SW 1271 (cell line): ENCODE measurements at places on chromosomes 3 and 15.

- DNase-seq: no peak
Observed at GRCh38 chr3:116553355-116553754, 108.1 kb upstream of the LSAMP start.

DNA sequence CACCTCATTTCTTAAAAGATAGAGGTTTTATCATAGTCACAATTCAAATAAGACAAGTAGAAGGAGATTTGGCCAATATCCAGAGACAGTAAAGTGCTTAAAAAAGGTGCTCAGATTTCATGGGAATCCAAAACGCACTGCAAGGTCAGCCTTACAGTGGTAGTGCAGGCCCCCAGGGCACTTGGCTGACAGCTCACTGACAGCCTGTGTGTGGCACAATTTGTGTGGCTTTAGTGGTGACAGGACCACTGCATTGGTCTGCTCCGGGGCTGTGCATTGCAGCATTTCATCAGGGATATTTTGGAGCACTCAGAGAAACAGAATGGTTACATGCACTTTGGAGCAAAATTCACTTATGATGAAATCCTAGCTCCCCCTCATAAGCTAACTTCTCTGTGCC, 544.3 kb downstream of the NTRK3 start:
- DNase-seq: no peak

DNA sequence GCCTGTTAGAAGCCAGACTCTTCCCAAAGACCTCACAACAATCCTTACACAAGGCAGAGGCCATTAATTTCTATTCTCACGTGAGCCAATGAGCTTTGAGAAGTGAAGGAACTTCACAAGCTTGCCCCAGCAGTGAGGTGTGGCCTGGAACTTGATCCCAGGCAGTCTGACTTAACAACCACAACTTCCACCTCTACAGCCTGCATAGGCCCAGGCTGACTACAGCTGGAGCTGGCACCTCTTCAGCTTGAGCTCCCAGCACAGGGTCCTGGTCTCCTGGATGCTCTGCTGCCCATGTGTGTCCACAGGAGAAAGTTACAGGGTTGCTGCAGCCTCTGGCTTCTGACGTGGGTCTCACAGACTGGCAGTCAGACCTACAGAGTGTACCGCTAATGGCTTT, 111.0 kb downstream of the ERC2 start:
- DNase-seq: no peak

- DNase-seq: no peak
Observed at GRCh38 chr3:143208976-143209714, 89.6 kb downstream of the CHST2 start.

GRCh38 chr15:86603466-86603865, 523.8 kb downstream of the AGBL1 start:
- no peak for DNase-seq

DNA sequence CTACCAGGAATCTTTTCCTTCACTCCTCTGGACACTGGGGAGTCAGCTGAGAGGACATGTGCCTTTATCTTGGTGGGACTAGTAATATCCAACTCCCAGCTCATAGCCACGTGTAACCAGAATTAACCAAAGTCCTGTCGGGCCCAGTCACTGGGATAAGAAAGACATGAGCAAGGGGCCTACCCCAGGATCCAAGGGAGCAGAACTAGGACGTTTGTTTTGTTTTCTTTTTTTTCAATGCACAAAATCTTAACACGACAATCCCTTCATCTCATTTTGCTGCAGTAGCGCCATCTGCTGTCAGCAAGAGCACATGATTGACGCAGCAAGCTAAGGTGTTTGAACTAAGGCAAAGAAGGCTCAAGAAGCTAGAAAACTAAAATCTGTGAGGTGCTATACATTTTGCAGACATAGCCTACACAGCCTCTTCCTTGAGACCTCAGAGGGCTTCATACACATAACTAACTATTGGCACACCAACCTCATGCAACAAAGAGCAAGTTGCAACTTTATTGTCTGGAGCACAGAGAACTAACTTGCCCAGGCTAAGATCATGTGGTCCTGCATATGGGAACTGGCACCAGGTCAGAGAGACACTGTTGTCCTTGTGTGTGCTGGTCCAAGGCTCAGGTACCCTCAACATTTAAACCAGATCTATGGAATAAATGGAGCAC, 43.6 kb downstream of the RLBP1 start:
- DNase-seq: peak; percentile 75

DNA sequence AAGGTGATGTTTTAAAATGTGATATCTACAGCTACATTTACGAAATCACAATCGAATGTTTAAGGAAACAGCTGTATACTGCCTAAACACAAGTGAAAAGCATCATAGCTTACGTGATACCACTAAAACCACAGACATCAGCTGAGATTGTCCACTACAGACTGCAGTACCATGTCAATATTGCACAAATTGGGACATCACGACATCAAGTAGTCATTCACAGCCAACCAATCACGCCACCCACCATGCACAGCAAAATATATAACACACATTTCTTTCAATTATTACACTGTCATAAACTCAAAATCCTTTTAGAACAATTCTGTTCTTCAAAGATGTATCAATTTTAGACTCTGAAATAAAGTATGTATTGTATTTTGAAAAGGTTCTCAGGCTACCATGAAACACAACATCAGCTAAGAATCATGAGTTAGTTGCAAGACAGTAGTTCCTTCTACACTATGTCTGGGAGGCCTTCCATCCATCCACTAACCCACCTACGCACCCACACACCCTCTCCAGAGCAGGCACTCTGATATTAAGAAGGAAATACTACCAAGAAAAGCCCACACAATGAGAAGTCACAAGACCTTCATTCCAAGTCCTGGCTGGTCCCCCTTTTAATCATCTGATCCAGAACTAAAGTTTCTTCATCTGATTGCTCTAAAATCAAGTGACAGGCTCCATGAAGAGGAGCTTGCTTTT, 3.1 kb downstream of the DMXL2 start:
- DNase-seq: no peak

DNA sequence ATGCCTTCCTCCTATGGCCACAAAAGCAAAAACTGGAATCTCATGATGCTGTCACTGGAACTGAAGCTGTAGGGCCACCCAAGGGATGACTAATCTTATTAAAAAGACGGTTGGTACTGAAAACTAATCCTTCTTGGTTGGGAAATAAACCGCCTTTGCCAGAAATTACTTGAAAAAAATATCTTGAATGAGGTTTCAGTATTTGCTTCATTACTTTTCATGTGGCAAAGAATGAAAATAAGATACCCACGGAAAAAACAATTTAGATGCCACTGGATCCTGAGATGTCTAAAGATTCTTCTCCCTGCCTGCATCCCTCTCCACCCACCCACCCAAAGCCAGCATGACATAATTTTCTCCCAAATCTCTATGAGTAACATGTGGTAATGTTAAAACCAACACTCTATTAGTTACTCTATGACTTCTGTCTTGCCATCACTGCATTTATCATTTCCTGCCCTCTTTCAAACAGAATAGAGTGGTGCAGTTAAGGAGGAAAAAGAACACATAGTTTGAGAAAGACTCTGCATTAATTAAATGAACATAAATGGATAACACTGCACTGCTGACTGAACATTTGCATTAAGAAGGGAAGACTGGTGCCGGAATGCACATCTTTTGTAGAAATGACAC, 111.8 kb upstream of the DPH6 start:
- no peak for DNase-seq

GRCh38 chr3:14701676-14702075, 26.7 kb downstream of the C3orf20 start:
- DNase-seq: no peak

DNA sequence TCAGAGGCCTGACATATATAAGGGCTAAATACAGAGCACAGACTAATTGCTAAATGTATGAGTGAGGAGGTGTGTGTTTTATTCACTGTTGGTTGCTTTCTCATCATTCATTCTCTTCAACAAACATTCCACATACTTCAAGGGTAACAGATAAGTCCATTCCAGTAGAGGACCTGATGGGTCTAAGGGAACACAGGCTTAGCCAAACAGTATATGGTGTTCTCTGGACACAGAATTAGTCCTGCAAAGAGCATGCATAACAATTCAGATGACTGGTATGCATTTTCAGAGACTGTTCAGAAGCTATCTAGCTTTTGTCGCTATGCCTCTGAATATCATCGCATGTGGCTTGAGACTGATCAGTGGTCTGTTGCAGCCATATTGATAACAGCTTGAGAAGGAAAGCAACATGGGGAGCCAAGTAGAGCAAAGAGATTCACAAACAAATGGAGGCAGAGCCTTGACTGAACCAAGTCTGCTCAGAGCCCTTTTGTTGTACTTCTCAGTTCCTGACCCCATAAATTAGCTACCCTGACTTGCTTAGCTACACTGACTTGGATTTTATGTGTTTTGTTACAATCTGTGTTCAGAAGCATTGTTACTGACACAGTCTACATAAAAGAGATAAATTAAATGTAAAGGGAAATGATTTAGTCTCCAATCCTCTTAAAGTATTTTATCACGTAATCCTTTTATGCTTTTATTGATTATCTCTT, 1178.7 kb downstream of the ROBO1 start:
- DNase-seq: no peak

DNA sequence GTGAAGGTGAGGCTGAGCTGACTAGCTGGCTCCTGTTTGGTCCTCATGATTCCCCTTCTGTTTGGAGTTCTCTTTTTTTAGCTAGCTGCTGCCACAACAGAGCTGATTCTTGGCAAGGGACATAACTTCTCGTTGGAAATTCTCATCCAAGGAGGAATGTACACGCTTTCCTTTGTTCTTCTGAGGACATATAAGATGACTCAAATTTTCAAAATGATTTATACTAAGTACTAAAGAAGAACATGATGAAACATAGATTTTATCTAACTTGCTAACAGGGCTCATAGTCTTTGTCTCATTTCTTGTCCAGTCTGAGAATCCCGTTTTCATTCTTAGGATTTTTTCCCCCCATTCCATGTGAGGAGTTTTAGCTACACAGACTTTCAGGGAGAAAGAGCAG, 2.9 kb upstream of the TFG start:
- DNase-seq: no peak

DNA sequence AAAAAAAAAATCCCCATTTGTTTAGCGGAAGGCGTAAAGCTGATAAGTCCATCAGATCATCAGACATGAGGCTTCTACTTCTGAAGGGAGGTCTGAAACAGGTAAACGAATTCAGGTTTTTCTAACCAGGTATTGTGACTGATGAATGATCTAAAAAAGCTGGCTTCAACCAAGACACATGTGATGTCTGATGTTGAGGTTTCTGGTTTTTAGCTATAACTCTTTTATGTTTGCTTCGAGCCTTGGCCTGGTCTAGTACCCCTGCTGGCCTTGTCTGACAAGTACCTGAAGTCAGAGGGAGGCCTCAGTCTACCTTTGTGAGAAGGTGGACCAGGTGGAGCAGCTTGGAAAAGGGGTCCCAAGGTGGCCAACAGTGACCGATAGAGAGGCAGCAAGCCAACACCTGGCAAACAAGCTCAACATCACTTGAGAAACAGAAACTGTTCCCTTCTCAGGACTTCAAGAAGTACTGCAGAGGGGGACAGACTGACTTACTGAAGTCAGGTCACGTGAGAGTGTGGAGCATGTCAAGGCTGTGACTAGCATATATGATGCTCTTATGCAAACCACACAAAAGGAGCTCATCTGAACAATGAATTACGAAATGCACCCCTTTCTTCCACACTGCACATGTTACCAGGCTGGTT, 33.0 kb upstream of the CA12 start:
- DNase-seq: no peak

- DNase-seq: no peak
Observed at GRCh38 chr3:100169201-100169920, 55.1 kb upstream of the FILIP1L start.

- DNase-seq: no peak
Observed at GRCh38 chr15:34349769-34350168, 6.7 kb downstream of the NUTM1 start.

- no peak for DNase-seq
Observed at GRCh38 chr3:61964566-61964965, 403.2 kb downstream of the PTPRG start.

GRCh38 chr15:91660174-91660649, 193.3 kb upstream of the SLCO3A1 start:
- no peak for DNase-seq

DNA sequence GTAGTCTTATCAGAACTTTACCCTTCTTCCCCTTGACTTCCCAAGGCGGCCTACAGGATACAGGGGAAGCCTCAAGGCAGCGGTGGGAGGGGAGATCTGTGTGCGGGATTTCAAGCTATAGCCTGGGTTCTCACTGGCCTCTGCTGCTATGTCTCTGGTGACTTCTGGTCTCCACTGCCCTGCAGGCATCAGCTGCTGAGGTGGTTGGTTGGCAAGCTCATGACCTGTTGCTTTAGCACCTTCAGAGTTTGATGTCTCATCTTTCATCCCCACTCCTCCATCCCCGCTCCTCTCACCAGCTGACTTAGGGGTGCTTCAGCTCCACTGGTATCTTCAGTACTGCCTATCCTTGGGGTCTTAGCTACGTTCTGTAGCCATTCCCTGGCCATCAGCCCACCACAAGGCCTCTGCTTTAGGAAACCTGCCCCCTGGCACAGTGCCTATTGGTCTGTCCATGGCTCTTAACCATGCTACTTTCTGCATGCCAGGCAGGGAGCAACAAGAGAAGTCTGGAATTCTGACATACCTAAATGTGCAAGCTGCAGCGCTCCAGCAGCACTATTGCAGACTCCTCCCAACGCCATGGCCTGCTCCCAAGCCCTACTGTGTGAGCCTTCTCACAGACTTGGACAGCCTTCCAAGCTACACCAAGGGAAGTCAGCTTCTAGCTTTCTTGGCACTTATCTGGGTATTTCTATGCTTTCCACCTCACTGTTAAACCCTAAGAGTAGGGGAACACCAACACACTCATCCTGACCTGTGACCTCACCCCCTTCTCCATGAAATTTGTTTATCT, 1.8 kb upstream of the YEATS2 start:
- no peak for DNase-seq

- DNase-seq: no peak
Observed at GRCh38 chr3:178127221-178127620, 409.0 kb upstream of the KCNMB2 start.

DNA sequence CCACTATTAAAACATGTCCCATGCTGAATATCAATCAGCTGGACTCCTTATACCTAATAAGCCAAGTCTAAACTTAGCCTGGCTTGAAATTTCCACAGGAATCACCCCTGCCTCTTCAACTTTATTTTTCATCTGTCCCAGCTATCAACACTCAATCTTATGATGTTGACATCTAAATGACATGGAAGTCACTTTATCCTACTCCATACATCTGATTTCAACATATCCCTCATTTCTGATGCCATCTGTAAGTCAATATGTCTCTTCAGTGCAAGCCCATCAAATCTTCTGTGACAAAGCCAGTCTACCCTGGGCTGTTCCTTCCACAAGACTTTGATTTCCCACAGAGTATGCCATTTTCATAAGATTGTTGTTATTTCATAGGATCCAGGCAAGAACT, 143.6 kb upstream of the SEMA6D start:
- DNase-seq: no peak

GRCh38 chr3:52429031-52429430, 15.9 kb downstream of the SEMA3G start:
- DNase-seq: no peak

DNA sequence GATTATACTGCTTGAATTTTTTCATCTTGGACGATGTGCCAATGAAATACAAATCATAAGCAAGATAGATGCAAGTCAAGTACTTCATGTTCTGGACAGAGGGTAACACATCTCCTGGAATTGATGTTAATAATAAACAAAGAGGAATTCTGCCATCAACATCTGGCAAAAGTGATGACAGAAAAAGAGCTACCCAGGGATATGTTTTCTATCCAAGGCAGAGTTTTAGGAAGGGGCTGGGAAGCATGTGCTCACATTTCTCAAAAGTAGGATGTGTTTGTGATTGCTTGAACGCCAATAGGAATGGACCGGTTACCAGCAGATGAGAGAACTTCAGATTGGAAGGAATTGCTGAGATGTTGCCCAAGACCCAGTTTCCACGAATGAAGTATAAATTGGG, 242.6 kb upstream of the AGTR1 start:
- DNase-seq: no peak
